ENCODE measurements at places on chromosomes 6 and 20.

- DNase-seq: no peak
Observed at GRCh38 chr20:33312583-33312982, 29.6 kb downstream of the BPIFB1 start.

DNA sequence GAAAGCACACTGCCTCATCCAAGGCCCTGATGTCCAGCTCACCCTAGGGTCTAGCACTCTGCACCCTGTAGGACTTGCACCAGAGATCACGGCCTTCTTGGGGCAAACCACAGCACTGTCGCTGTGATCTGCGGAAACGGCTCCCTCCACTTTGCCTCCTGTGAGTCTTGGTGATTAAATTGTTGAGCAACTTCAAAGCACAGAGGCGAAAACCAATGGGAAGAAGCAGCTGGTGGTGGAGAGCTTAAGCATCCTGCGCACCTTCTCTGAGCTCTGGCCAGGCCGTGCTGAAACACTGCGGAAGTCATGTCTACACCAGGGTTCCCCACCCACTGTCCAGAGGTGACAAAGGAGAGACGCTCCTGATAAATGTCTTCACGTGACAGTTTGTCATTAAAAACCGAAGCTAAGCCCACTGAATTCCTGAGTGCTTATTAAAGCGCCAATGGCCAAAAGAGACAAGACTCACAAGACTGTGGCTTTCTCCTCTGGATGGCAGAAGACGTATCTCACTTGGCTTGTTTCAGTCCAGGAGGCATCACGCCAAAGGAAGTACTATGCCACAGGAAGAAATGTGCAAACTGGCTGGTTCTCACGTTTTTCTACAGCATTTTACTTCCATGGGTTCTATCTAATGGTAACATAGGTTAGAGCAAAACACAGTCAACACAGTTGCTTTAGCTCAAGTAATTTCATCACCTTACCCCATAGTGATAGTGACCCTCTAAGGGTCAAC is 3.1 kb downstream of the RAMACL start:
- no peak for DNase-seq

- no peak for DNase-seq
Observed at GRCh38 chr20:34561661-34562060, 3.1 kb downstream of the MAP1LC3A start.

DNA sequence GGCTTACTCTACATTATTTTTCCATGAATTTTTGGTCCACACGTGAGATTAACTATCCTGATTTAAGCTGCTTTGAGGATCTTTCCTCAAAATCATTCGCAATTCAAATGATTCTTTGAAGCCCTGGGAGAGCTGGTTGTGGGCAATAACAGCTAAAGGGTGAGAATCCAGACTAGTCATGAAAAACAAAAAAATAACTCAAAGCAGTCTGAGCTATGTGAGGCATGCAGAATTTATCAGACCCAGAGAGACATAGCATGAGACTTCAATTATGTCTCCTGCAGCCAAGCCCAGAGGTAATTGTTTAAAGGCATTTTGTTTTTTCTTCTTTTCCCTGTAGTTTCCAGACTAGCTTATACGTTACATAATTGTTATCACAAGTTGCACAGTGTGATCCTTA is 517.3 kb upstream of the PTCHD4 start:
- no peak for DNase-seq

DNA sequence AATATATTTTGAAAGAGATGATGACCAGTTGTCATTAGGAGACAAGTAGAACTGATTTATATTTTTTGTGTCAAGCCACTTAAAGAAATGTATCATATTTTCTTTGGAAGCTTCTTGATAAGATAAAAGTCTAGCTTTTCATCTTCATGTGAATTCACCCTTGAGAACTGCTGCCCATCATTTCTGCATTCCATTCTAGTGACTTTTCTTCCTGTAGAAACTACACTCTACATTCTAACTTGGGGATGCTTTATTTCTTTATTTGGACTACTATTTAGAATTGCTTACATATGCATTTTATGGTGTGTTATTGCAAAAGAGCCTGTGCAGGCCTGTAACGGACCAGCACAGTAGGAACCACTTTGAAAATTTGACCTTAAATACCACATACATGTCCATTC is 335.0 kb upstream of the KCNQ5 start:
- DNase-seq: peak; percentile 34

- no peak for DNase-seq
Observed at GRCh38 chr6:108661430-108661829, 100.7 kb downstream of the FOXO3 start.

- no peak for DNase-seq
Observed at GRCh38 chr6:44559486-44560270, 172.2 kb downstream of the CDC5L start.

DNA sequence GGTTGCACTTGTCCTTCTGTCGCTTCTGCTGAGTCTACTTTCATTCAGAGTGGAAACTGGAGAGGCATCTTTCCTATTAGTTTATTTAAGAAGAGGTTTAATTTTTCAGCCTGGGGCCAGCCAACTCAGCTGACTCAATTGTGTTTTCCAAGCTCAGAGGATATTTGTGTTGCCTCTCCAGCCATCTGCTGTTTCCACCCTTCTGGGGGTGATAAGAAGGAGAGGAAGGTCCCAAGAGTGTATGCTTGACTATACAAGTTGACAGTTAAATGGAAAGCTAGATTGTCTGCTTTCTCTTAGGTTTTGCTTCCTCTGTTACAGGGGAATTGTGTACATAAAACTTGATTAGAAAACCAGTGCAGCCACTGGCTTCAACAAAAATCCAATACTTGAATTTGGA is 3.0 kb downstream of the PSMF1 start:
- DNase-seq: no peak

- DNase-seq: no peak
Observed at GRCh38 chr6:15001326-15001910, 244.5 kb upstream of the JARID2 start.

- no peak for DNase-seq
Observed at GRCh38 chr20:9368893-9369292, 145.5 kb upstream of the LAMP5 start.

All from AG04449 (cell line).